NCI-H774 (cell line): ENCODE measurements at places on chromosomes 7 and 10.

- no peak for DNase-seq
Observed at GRCh38 chr7:34080513-34080912, 175.2 kb downstream of the BMPER start.

GRCh38 chr7:118938845-118939244 lies 714.3 kb downstream of the ANKRD7 start:
- peak; percentile 8 for DNase-seq

DNA sequence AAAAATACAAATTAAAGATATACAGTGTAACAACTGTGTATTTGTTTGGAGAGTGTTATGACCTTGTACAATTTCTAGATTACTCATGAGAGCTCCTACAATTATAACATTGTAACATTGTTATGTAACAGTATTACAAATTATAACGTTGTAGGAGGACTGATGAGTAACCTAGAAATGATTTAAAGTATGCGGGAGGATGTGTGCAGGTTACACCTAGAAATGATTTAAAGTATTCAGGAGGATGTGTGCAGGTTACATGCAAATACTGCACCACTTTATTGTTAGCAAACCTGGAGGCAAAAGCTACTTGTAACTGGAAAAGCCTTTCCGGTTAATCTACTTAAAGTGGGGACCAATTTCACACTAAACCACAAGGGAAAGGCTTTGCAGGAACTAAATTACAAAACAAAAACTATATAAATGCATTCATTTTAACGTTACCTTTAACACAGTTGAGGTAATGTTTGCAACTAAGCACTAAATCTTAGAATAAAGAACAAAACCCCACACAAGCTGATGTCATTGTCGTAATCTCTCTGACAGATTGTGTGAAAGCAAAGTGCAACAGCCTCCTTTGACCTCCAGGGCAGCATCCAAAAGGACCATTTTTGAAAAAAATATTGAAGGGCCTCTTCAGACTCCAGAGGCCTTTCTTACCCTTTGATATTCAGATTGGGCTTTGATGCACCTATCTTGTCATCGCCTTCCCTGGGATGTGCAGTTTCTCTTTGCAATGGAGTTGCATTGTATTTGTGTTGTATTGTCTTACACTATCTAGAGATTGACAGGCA lies 522.1 kb upstream of the FOXK1 start:
- no peak for DNase-seq

DNA sequence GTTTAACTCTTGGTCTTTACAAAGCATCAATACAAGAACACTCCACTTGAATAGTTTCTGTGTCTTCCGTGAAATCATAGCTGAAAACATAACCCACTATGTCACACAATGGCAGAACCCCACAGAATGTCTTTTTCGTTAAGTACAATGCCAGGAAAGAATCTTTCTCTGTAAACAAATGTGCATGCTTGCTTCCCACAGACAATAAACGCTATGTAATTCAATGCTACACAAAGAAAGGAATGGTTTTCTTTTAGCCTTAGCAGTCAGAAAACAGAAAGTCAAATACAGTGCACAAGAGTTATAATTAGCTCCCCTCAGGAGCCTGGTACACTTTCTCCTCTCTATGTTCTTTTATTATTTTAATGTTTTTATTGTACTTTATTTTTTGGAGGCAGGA lies 186.1 kb downstream of the SRPK2 start:
- no peak for DNase-seq

GRCh38 chr7:4706384-4707216 lies 24.5 kb downstream of the FOXK1 start:
- no peak for DNase-seq

GRCh38 chr10:56318816-56319215 lies 42.2 kb downstream of the ZWINT start:
- DNase-seq: peak; percentile 14
